Hippocampal formation (tissue), 2 donors: ENCODE measurements at places on chromosomes 7 and 10.
A peak's percentile ranks its signal among the peaks of the same experiment; 100 is the strongest.

GRCh38 chr7:36379831-36380504 is 9.7 kb upstream of the ANLN start:
- no peak for DNase-seq

DNA sequence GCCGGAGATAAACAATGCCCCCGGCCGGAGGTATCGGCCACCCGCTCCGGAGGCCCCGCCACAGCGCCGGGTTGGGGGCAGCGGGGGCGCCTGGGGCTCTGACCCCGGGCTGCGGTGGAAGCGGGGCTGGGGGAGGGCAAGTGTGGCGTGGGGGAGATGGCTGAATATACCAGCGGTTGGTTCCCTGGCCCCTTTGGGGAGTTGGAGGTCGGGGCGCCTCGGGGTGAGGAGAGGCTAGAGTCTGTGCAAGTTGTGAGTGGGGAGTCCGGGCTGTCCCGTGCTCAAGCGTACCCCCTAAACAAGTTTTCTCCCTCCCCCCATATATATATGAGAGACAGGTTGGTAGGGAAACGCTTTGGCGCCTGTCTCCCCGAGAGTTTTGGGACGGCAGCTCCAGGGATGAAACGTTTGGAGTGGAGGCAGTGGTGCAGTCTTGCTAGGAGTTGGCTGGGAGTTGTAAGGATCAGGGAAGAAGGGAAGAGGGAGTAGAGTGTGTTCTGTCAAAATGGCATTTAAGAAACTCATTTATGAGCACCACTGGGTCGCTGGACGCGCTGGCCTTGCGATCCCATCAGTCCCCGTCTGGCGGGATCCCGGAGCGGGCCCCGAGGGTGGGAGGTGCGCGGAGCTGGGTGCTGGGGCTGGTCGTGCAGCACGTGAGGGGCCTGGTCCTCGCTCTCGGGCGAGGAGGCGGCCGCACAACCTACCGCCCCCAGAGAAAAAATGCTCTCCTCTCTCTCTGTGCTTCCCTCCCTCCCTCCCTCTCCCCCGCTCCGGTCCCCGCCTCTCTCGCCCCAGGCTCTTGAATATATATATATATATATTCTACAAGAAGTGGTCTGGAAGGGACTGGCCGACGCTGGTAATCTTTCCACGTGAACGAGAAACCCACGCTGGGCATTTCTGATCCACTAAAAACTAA is 1.1 kb downstream of the TET1 start:
- no peak for DNase-seq

DNA sequence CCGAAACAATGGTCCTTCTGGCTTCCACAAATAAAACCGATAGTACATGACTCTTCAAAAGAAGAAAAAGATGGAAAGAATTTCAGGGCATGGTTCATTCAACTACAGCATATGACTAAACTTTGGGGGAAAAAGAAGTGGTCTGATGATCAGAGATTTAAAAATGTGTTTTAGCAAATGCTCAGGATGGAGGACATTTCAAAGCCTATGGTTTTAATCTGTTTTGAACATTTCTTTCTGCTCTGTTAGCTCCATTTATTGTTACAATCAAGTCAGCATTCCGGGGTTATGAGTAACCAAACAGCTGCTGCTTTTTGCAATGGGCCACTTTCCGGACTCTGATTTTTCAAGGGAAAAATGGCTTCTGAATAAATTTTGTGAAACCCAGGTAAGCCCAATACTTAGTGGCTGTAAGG is 142.4 kb downstream of the CUBN start:
- DNase-seq = no peak

GRCh38 chr10:96269438-96270300 is 1.7 kb downstream of the BLNK start:
- no peak for DNase-seq

DNA sequence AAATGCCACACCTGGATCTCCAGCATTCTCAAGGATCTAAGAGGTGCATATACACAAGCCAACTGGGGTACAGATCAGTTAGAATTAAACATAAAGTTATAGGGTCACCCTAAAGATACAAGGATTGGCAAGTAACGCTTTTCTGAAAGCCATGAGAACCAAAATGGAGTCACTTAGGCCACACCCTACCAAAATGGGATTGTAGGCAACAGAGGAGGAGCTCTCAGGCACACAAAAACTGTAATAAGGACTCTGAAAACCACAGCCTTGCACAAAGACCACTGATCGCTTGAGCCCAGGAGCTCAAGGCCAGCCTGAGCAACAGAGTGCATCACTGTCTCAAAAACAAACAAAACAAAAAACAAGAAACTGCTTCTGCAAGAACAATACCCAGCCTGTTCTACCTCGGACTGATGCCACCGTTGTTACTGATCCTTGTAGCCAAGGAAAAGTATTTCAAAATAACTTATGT is 35.5 kb downstream of the SVOPL start:
- peak; percentile 17 for DNase-seq

GRCh38 chr10:89283936-89284475 is 17.8 kb upstream of the IFIT2 start:
- DNase-seq = peak; percentile 38

- DNase-seq = no peak
Measured at GRCh38 chr7:151786936-151787335, 90.0 kb downstream of the PRKAG2 start.

GRCh38 chr7:39746103-39746819 is 122.9 kb downstream of the RALA start:
- peak; percentile 86 for DNase-seq

- DNase-seq = no peak
Measured at GRCh38 chr10:59807629-59808620, 54.7 kb upstream of the MRLN start.

GRCh38 chr10:84201682-84202081 is 7.3 kb downstream of the CDHR1 start:
- DNase-seq = no peak

DNA sequence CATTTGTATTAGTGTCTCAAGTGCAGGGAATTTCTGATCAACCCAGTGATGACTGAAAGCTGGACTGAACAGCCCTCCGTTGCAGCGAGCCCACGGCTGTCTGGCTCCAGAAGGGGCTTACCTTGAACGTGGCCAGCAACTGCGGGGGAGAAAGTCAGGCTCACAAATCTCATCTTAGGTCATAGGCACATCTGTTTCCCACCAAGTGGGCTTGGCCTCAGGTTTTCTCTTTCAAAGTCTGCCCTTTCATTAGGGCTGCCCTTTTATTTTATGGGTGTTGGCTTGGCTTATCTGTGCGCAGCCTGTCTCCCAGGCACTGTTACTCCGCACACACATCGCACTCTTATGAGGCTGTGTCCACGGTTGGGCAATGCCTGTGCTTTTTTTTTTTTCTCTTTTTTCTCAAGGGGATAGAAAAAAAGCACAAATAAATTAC is 178.0 kb downstream of the JCAD start:
- no peak for DNase-seq

- no peak for DNase-seq
Measured at GRCh38 chr7:11750191-11750590, 81.8 kb downstream of the THSD7A start.

DNA sequence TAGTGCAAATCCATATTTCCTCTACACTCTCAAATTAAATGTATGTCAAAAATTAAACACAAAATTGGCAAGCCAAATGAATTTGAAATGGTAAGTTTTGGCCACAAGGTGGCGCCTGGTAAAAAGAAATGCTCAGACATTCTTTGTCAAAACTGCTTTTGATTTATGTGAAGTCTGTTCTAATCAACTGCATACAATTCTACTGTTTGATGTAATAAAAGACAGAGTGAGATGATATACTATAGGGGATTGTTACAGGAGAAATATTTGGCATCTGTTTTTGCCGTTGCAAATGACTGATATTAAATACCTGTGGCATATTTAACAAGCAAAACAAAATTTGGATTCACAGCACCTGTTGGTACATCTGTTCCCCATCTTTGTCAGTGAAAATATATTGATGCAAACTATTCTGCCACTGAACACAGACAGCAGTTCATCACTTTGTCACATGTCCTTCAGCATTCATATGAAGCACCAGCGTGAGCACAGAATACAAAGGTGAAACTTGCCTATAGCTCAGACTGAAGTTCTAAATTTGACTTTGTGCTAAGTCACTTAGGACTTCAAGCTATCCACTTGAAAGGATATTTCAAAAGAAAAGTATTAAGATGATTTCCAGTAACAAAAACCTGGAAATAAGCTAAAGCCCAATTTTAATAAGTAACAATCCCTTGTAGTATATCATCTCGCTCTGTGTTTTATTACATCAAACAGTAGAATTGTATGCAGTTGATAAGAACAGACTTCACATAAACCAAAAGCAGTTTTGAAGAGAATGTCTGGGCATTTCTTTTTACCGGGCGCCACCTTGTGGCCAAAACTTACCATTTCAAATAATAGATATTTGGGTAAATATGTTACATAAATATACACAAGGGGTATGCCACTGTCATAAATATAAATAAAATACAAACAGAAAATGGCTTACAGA is 10.2 kb upstream of the CH25H start:
- DNase-seq = peak; percentile 52

DNA sequence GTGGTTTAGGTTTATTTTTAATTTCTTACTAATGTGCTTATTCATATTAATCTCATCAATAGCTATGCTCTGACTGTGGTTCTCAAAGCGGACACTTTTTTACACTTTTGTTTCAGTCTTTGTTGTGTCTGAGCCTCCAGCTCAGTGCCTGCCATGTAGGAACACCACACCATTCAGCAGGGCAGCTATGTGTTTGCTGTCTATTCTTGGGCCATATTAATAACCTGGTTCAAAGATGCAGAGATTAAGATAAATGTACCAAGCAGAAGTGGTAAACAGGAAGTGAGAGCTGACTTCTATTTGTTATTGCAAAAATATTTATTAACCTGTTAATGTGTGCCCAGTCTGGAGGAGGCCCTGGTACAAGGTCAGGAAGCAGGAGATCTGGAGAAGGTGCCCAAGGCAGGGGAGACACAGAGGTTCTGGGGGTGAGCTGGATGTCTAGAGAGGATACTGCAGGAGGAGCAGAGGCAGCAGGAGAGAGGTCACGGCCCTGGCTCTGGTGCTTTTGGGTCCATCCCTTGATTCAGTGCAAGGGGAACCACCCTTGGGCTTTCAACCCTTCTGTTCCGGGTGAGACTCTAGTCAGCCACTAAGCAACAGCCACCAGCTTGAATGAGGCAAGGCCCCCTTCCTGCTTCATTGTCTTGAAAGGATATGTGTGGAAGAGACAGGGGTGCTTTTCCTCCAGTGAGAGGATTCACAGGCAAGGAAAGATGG is 1.9 kb downstream of the TBXAS1 start:
- DNase-seq = no peak

GRCh38 chr7:132776048-132776620 is 199.9 kb upstream of the PLXNA4 start:
- no peak for DNase-seq

GRCh38 chr7:32091608-32092210 is 21.5 kb upstream of the PDE1C start:
- DNase-seq = no peak

GRCh38 chr10:116307455-116307854 is 16.8 kb upstream of the CCDC172 start:
- no peak for DNase-seq

GRCh38 chr10:6171881-6172695 is 30.6 kb upstream of the PFKFB3 start:
- DNase-seq = peak; percentile 64

- DNase-seq = no peak
Measured at GRCh38 chr7:49324707-49325106, 400.4 kb downstream of the CDC14C start.

- DNase-seq = no peak
Measured at GRCh38 chr7:94324380-94325121, 70.1 kb upstream of the COL1A2 start.

- DNase-seq = no peak
Measured at GRCh38 chr10:132645247-132645530, 107.6 kb downstream of the INPP5A start.

DNA sequence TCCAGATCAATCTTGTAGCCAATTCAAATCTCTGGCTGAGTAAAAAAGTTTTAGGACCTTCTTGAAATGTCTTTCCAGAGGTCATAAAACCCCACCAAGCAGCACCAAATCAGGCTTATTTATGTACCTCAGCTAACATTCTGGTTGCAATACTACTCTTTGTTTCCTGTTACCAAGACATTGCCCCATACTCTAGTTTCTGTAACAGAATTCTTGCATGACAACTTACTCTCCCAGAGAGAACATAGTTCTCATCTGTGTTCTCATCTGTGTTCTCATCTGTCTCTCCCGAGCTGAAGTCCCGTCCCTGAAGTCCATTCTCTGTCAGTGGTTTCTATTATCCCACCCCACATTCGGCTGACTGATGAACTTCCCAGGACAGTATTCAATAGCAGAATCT is 1285.1 kb downstream of the XPNPEP1 start:
- DNase-seq = no peak
